ENCODE measurements at places on chromosomes 4 and X.

DNA sequence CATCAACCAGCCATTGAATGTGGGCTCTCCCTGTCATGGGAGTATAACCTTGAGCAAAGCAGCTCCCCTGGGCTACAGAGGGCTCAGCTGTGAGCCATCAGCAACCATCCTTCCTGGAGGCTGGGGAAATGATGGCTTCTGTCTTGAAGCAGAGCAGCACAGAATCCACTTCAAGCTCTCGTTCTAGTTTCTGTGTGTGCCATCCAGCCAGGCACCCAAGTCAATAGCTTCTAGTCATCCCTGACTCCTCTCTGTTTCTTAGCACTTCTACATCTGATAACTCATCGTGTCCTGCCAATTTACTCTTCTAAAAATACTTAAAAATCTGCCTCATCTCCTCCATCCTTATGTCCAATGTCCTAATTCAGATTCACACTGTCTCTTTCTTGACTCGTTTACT lies 42.2 kb upstream of the TSPAN5 start:
- DNase-seq: no peak

- no peak for DNase-seq
These were observed 773.2 kb upstream of the FTHL17 start for GRCh38 chrX:31845003-31845402.

DNA sequence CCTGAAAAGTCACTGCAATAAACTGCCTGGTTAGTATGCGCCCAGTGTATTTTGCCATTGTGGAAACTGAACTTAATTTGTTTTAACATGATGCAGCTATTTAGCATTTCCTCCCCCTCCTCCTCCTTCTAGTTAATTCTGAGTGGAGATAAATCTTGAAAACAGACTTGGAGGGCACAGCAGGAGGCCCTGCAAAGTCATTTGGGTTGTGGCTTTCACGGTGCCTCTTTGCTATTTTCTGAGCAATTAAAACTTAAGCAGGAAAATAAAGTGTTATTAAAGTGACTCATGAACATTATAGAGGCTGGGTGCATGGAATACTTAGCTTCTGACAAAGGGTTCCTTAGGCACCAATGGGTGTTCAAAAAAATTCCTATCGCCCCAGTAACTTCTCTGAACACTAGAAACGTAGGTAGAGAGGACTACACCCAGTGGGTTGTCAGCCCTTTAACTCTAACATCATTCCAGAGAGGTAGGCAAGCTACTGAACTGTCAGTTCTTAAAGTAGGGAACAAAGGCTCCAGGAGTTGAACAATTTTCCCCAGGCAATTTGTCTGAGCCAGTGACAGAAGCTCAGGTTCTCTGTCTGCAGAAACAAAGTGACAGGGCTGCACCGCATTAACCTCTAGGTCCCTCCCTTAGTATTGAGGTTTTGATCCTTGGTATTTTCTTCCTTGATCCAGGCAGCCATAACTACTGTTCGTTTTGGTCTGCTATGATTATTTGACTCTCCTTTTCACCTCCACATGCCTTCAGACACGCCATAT lies 158.3 kb upstream of the KIT start:
- no peak for DNase-seq

DNA sequence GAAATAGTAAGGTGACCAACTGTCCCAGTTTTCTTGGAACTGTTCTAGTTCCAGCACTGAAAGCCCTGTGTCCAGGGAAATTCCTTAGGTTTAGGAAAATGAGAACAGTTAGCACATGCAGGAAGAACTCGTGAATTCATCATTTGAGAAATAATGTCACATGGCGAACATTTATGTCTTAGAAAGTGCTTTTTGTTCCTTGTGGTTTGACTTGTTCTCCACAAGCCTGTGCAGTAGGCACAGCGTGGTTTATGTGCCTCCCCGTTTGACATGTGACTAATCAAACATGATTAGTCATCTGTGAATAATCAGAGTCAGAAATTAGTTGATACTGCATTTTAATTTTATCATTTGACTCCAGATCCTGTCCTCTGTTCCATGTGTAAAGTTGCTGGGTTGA lies 556.0 kb upstream of the CPEB2 start:
- DNase-seq: no peak

DNA sequence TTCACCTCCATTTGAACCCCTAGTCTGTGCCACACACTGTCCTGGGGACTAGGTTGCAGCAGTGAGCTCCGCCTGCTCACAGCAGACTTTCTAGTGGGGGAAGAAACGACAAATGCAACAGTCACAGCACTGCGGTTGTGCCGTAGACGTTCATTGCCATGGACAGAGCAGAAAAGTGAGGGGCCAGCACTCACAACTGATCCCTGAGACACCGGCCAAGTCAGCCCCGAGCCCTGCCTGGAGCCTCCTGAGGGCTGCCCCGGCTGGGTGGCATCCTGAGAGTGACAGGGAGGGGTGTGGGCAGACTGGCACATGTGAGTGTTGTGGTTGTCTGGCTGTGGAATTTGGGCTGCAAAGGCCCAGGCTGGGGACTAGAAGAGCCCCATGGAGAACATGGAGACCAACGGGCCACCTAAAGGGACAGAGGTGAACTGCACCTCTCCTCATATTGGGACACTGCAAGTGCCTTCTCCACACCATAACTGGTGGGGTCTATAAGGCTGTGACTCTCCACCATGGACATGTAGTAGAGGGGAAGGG lies 4.6 kb downstream of the DUSP9 start:
- no peak for DNase-seq
